ENCODE measurements at places on chromosomes 7 and 10.
A peak's percentile ranks its signal among the peaks of the same experiment; 100 is the strongest.

DNA sequence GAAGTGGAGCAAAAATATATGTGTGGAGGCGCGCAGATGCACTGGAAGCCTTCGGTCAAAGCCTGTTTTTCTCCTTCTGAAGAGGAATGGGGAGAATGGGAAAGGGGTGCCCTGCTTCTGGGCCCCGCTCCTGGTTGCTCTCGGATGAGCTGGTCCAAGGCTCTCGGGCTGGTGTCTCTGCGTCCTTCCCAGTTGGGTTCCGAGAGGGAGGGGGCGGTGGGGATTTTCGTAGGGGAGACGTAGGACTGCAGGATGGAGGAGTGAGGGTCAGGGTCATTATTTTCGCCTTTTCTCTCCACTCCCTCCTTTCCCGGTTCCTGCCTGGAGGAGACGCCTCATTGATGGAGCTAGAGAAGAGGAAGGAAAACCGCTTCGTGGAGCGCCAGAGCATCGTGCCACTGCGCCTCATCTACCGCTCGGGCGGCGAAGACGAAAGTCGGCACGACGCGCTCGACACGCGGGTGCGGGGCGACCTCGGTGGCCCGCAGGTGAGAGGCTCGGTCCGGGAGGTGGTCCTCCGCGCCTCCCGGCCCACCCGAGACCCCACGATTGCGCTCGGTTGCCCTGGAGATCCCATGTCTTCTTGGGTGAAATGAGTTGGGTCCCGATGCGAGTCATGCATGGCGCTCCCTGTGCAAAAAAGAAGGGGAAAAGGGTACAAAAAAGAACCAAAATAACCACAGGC, 790 bp downstream of the ADAM22 start:
- peak; percentile 52 for DNase-seq

GRCh38 chr10:12808014-12808613, 193.4 kb downstream of the CCDC3 start:
- DNase-seq, result no peak

DNA sequence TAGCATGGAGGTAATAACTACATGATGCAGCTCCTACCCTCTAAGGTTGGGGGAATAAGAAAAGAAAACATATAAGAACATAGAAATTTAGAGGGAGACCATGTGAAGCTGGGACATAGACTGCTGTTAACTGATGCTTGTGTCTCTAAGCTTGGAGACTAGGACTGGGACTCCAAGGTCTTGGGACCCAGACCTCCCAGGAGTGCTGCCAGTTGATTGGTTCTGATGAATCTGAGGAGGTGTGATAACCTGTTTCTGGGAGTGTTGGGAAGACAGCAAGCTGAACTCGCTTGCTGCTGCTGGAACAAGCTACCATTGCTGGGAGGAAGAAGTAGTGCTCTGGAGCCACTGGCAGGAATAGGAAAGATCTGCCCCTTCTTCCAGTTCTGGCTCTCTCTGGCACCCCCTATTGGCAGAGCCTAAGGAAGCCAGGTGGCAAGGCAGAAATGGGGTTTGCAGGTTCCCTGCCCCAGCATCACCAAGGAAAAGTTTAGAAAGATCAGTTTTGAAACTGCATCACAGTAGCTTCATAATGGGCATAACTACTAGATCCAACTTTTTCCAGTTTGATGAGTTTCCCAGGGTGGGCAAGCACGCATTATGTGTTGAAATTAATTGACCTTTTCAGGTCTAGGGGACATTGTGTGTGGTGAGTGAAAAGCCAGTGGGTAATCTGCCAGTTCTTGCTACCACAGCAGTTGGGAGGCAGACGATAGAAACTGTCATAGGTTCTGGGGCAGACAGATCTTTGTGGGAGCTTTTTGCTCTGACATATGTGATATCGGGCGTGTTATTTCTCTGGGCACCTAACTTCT, 140.7 kb downstream of the SND1 start:
- peak; percentile 47 for DNase-seq

- DNase-seq, result no peak
These were observed 24.3 kb downstream of the PRLHR start for GRCh38 chr10:118571123-118571522.

DNA sequence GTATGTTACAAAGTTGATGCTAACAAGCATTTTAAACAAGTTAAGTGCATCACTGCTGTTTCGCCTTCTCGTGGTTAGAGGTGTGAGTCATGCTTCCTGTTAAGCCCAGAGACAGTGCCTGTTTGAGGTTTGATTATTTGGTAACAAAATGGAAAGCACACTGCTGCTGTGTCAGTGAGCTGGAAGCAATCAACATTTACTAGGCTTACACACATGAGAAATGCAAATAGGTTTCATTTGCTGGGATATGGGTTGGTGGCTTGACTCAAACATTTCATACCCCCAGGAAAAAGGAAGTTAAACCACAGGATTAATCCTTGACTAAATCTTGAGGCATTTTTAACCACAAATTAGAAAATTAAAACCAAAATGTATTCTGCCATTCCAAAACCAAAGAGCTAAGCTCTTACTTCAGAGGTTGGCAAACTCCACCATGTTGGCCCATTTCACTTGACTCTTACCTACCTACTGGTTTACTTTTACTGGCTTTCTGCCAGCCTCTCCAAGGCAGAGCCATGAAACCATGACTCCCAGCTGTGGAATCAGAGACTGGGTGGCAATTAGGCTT, 139.2 kb downstream of the ETV1 start:
- DNase-seq, result peak; percentile 44

DNA sequence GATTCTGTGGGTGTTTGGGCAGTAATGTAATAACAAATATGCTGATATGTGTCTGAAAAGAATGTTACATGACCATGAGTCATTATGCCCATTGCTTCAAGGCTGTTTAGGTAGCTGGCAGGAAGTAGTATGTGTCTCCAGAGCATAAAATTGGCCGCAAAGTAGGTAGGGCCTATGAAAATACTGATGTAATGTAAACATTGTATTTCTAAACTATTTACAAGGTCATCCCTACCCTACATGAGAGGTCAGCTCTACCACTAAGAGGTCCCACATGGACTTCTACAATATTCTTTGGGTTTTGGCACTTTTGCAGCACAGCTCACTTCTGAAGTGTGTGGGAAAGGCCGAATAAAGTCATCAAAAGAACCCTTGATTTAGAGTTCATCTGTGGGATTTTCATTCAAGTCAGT, 301.9 kb downstream of the AHR start:
- DNase-seq, result no peak

GRCh38 chr7:93327006-93327633, 95.0 kb downstream of the VPS50 start:
- no peak for DNase-seq
